ENCODE measurements at places on chromosomes 1 and 21.

DNA sequence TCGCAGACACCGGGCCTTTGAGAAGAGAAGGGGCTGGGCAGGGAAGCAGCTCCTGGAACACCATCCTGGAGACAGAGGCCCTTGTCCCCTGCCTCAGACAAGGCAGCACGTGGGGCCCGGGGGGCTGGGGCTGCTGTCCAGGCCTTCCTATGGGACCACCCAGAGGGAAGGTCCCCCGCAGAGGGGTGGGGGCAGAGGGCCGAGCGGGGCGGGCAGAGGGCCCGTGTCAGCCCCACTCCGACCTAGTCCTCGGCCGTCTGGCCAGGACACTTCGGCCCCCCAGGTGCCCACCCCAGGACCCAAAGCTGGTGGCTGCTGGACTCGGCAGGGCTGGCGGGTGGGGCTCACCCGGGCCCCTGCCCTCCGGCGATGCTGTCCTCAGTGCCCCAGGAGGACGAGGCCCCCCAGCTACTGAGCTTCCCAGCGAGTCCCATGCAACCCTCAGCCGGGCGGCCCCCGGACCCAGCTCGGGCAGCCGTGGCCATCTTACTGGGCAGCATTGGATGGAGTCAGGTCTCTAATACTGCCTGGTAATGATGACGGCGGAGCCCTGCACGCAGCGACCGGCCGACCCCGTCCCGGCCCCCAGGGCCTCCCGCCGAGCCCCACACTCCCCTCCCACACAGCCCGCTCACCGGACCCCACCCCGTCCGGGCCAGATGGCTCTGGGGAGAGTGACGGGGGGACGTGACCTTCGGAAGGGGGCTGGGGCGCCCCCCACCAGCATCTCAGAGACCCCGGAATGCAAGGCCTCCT lies 6.9 kb upstream of the TTLL10 start:
- DNase-seq, result no peak

- DNase-seq, result no peak
These were observed 189.4 kb upstream of the FGGY start for GRCh38 chr1:59107516-59107915.

DNA sequence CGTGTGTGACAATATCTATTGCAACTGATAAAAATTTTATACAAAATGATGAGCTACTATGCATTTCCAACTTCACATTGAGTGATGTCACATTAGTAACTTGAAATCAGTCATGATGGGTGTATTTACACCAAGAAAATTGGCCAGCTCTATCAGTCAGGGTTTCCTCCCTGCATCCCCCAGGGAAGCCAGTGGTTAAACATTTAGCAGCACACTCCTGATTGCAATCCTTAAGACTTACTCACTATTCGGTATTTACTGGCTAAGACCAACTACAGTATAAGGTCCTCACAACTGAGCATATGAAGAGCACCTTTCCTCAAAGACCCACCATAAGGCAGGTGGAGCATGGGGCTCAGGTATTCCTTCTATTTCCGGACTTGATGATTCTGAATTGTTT lies 41.3 kb upstream of the PTGFRN start:
- DNase-seq, result no peak

- DNase-seq, result no peak
These were observed 34.7 kb downstream of the SLC19A1 start for GRCh38 chr21:45507523-45507875.

GRCh38 chr1:48688102-48688760 lies 88.5 kb downstream of the BEND5 start:
- no peak for DNase-seq

- peak; percentile 42 for DNase-seq
These were observed 2.5 kb downstream of the LBR start for GRCh38 chr1:225425201-225425786.
